SJCRH30 (cell line): ENCODE measurements at places on chromosomes 5 and 9. TPM values are rescaled to one million over a fixed set of nuclear protein-coding genes. Genes with fewer than 3 reads are reported as not detected.

The CNOT6 gene
- 26.1 and 28.2 TPM in 2 replicates for total RNA-seq

The SMIM33 gene
- total RNA-seq: not detected in 2 replicates

The SLC25A48 gene
- total RNA-seq: not detected in 2 replicates

The C9orf72 gene
- 9.6 and 10.0 TPM in 2 replicates for total RNA-seq

The PAEP gene
- total RNA-seq: not detected in 2 replicates

The LHX6 gene
- total RNA-seq: 6.1 and 6.3 TPM in 2 replicates

The ARL15 gene
- 21.5 and 24.4 TPM in 2 replicates for total RNA-seq

The ITK gene
- not detected in 2 replicates for total RNA-seq

The CCDC180 gene
- 0.73 and 1.5 TPM in 2 replicates for total RNA-seq

The ACTBL2 gene
- total RNA-seq: 0.05 TPM in 1 of 2 replicates, not detected in the other

The TPPP gene
- 0.03 and 0.04 TPM in 2 replicates for total RNA-seq

The PCDHGB7 gene
- 0.91 and 1.8 TPM in 2 replicates for total RNA-seq

The DPH7 gene
- 27.5 and 31.7 TPM in 2 replicates for total RNA-seq

The PCDHB8 gene
- total RNA-seq: 17.8 and 18.6 TPM in 2 replicates

The IL17B gene
- total RNA-seq: 1.5 and 3.3 TPM in 2 replicates

The SCGB3A2 gene
- not detected in 2 replicates for total RNA-seq

The CATSPER3 gene
- not detected in 2 replicates for total RNA-seq

The BARX1 gene
- total RNA-seq: not detected in 2 replicates

The FAM151B gene
- total RNA-seq: 9.1 and 9.2 TPM in 2 replicates

The SLC36A2 gene
- not detected in 2 replicates for total RNA-seq

The TYRP1 gene
- total RNA-seq: 0.04 and 0.05 TPM in 2 replicates

The PGM5 gene
- total RNA-seq: 113 and 119 TPM in 2 replicates

The PCDHA12 gene
- total RNA-seq: not detected in 2 replicates

The ASPN gene
- 0.06 TPM in 1 of 2 replicates, not detected in the other for total RNA-seq

The CYSRT1 gene
- total RNA-seq: 1.7 TPM in 2 replicates

The SPATA31E1 gene
- total RNA-seq: not detected in 2 replicates

The PAX5 gene
- 3.0 and 3.4 TPM in 2 replicates for total RNA-seq

The STKLD1 gene
- 1.7 and 1.8 TPM in 2 replicates for total RNA-seq

The KLF9 gene
- total RNA-seq: 13.4 and 14.4 TPM in 2 replicates

The LPAR1 gene
- total RNA-seq: 13.9 and 14.8 TPM in 2 replicates

The ACTL7A gene
- not detected in 2 replicates for total RNA-seq

The SLC4A9 gene
- not detected in 2 replicates for total RNA-seq

The EDIL3 gene
- 27.8 and 29.0 TPM in 2 replicates for total RNA-seq

The ECM2 gene
- not detected in 2 replicates for total RNA-seq

The SPATA31D1 gene
- total RNA-seq: not detected in 2 replicates

The IFT74 gene
- total RNA-seq: 4.9 and 6.0 TPM in 2 replicates

The PCDHGB4 gene
- 1.7 and 3.1 TPM in 2 replicates for total RNA-seq

The MLANA gene
- 0.04 TPM in 1 of 2 replicates, not detected in the other for total RNA-seq

The PCDHB3 gene
- 1.3 and 1.6 TPM in 2 replicates for total RNA-seq

The RAB3C gene
- total RNA-seq: not detected in 2 replicates

The MCTP1 gene
- total RNA-seq: 1.7 and 1.8 TPM in 2 replicates

The LURAP1L gene
- 5.3 and 6.4 TPM in 2 replicates for total RNA-seq
